ENCODE measurements at places on chromosomes 16 and 17.

DNA sequence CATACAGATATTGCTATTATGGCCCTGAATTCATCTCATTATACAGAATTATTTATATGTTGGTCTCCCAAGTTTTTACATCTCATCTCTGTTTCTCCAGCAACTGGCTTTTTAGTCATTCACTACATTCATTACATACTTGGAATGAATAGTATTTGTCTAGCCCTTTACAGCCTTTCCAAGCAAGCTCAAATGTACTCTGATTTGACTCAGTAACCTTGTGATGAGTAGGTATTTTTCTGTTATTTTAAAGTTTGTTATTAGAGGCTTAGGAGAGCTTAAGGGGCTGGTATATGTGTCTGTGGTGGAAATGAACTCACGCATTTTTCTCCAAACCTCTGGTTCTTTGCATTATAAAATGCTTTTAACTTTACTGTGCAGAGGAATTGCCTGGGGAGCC, 224.7 kb downstream of the SNX29 start:
- no peak for DNase-seq

DNA sequence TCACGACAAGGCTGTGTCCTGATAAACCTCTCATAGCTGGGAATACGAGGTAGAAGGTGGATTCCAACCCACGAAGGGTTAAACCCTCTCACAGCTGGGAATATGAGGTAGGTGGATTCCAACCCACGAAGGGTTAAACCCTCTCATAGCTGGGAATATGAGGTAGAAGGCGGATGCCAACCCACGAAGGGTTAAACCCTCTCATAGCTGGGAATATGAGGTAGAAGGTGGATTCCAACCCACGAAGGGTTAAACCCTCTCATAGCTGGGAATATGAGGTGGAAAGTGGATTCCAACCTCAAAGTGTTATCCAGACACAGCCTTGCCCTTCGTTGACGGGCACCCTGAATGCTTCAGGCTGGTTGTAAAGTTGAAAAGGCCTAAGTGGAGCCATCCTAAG, 31.0 kb downstream of the AXIN1 start:
- DNase-seq = no peak

DNA sequence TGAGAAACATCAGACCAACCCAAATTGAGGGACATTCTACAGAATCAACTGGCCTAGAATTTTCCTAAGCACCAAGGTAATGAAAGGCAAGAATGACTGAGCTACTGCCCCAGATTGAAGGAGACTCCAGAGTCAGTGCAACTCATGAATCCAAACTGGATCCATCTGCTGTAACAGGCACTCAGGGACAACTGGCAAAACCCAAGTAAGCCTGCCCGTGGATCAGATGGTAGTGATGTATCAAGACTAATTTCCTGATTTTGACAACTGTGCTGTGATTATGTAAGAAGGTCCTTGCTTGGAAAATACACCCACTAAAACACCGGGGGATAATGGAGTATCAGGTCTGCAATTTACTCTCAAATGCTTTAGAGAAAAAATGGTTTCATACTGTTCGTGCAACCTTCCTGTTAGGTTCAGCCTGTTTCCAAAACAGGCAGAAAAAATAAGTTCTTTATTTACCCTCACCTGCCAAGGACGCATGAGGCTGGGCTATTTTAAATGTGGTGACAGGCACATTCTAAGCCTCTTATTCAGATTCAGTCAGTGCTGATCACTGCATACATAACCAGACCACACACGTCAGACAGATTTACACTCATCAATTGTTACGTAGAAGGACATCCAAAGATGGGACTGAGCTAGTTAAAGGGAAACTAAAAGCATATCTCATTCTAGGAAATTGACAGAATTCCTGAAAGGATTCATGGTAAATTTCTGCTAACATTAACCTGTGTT, 7.0 kb downstream of the MBTPS1 start:
- DNase-seq = no peak

- DNase-seq = no peak
These were observed 8.3 kb downstream of the FLII start for GRCh38 chr17:18250259-18250658.

DNA sequence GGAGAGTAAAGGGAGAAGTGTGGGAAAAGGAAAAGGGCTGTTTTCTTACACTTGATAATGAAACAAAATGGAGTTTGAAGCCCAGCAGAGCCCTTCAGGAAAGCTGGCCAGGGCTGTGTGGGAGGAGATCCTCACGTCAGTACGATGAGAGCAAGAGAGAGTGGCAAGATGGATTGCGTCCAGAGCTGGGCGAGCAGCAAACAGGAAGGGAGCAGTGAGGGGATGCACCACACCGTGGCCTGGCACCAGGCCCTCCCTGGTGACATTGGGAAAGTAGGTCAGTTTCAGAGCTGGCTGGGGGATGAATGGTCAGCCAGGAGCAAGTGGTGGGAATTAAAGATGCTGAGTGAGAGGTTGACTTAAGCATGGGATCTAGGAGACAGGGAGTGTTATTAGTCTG, 273.6 kb downstream of the GRIN2A start:
- DNase-seq = no peak

DNA sequence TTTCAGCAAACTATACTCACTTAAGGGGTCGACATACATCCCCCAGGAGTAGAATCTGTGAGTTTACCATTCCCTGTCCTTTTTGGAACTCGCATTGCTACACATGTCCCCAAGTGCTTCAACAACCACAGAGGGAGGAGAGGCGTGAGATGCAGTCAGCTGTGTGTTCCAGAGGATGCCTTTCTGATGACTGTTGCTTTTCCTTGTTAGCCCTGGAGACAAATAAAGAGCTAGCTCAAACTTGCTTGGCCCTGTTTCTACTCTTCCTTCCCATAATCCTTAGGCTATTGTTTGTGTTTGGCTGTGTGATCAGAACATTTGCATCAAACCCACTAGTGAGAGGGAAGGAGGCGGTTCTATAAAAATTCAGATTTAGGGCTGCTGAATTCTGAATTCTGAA, 264.0 kb downstream of the ENGASE start:
- no peak for DNase-seq

- DNase-seq = no peak
These were observed 2.8 kb upstream of the KRT40 start for GRCh38 chr17:40986920-40987319.

DNA sequence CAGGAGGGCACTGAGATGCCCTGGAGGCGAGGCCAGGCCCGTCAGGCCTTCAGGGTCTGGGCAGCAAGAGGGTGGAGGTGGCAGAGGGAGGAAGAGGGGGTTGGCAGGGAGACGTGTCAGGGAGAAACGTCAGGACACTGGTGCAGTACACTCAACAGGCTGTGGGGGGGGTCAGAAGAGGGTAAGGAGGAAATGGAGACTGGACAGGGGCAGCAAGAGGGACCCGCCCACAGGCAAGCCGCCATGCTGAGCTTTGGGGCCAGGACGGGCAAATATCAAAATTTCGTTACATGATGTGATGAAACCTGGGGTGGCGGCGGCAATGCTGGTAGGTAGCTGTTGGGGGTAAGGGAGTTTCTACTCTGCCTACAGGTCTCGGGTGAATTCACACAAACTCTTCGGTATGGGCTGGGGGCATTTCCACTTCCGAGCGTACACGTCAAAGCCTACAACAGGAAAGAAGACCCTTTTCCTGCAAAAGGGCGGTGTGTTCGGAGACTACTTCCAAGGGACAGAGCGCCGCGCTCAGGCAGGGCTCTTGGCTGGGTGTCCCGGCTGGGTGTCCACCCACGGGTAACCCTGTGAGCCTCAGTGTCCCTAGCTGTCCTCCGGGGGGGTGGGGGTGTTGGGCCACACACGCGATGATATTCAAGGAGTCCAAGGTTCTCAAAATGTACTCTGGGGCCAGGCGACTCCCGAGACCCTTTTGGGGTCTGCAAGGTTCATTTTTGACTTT, 43.3 kb upstream of the ATP2A3 start:
- DNase-seq = no peak

DNA sequence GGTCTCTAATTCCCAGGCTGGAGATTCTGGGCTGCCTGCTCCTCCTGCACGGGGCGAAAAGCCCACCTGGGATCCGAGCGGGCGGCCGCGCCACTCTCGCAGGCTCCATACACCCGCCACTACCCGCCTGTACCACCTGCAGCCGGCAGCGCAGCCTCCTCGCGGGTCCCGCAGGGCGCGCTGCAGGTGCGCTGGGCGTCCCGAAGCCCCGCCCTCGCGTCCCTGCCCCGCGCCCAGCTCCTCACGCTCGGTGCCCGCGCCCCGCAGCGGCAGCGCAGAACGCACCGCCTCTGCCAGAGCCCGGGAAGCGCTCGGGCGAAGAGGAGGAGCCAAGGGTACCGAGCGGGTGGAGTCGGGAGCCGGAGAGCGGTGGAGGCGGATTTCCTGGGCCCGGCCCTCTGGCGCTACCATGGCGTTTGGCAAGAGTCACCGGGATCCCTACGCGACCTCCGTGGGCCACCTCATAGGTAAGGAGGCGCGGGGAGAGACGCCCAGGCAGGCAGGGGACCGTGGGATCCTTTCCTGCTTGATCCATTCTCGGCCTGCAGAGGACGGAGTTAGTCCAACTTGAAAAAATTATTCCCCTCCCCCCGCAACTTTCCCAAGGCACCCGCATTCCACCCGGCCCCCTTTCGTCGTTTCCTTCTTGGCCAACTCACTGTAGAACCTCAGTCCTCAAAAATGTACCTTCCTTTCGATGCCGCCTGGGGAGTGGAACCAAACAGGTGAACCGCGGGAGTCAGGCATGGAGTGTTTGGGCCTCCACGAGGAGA, at the start of gene TOM1L1:
TOM1L1 (plus strand) TSS at position 396 of the 773 bp plus-strand sequence; CDS start at position 410, 14 bp downstream.
- DNase-seq = no peak

- DNase-seq = peak; percentile 48
These were observed at the start of gene DOC2B for GRCh38 chr17:181245-182049. Gene DOC2B (minus strand): TSS chr17:181650. CDS start chr17:181479, 171 bp downstream.

DNA sequence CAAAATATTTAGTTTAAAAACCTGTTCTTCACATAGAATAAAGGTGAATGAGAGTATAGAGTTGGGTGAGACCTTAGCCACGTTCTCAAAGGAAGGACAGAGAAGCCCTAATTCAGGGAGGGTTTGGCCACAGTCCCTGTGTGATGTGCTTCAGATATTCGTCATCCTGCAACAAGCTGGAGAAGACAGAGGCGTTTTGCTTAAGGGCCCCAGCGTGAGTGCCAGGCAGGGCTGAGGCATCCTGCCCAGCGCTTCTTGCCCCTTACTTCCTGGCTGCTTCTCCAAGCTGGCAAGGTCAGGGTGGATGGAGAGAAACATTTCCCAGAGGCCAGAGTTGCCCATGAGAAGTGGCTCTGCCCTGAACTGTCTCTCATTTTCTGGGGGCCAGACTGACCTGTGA, 46.9 kb downstream of the AXIN2 start:
- no peak for DNase-seq

Data from naive thymus-derived CD4-positive, alpha-beta T cell (primary cell).